ENCODE measurements at places on chromosomes 2 and 18. TPM values are rescaled to one million over a fixed set of nuclear protein-coding genes. Genes with fewer than 3 reads are reported as not detected.

- H3K4me3 ChIP-seq = peak overlapping the region; percentile 70
- H3K27me3 ChIP-seq = no peaks in the 10 kb centered on the region
- peak overlapping the region; percentile 55 for H3K27ac ChIP-seq
- H3K36me3 ChIP-seq = no peaks in the 10 kb centered on the region
- H3K4me1 ChIP-seq = peaks cover 12% of the 10 kb centered on the region
- DNase-seq = no peak
These were observed 446 bp downstream of the COPS9 start for GRCh38 chr2:240135706-240136012.

GRCh38 chr2:217793566-217794132, 209.1 kb downstream of the TNS1 start:
- H3K27ac ChIP-seq = no peak overlapping the region
- H3K36me3 ChIP-seq = no peaks in the 10 kb centered on the region
- DNase-seq = no peak
- H3K27me3 ChIP-seq = no peaks in the 10 kb centered on the region
- H3K4me1 ChIP-seq = peaks cover 5% of the 10 kb centered on the region
- H3K4me3 ChIP-seq = no peak overlapping the region

GRCh38 chr2:72431737-72432136, 284.1 kb upstream of the CYP26B1 start:
- H3K27ac ChIP-seq = no peak overlapping the region
- no peak overlapping the region for H3K4me3 ChIP-seq
- no peaks in the 10 kb centered on the region for H3K36me3 ChIP-seq
- H3K27me3 ChIP-seq = no peaks in the 10 kb centered on the region
- DNase-seq = no peak

DNA sequence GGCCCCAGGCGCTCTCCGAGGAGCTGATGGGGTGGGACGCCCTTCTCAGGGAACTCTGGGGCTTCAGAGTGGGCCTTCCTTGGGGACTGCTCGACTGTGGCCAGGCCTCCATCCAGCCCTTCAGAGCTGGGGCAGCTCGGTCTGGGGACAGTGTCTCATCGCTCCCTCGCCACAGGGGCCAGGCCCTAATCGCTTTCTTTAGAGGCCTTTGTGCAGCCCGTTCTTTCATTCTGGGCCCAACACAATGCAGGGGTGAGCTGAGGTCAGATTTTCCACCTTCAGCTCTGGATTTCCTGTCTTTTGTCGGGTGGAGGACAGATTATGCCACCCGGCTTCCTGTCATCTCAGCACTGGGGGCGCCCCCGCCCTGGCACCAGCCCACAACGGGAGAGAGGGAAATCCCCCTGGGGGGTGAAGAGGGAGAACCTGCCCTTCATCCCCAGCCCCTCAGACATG, 25.2 kb downstream of the MYCN start:
- H3K36me3 ChIP-seq = no peaks in the 10 kb centered on the region
- H3K27ac ChIP-seq = no peak overlapping the region
- no peak for DNase-seq
- no peaks in the 10 kb centered on the region for H3K4me1 ChIP-seq
- no peaks in the 10 kb centered on the region for H3K27me3 ChIP-seq

- no peaks in the 10 kb centered on the region for H3K4me1 ChIP-seq
- no peak overlapping the region for H3K27ac ChIP-seq
- no peaks in the 10 kb centered on the region for H3K27me3 ChIP-seq
- no peaks in the 10 kb centered on the region for H3K36me3 ChIP-seq
- no peak overlapping the region for H3K4me3 ChIP-seq
- no peak for DNase-seq
These were observed 310.7 kb upstream of the MYT1L start for GRCh38 chr2:2641541-2642410.

- H3K36me3 ChIP-seq = no peaks in the 10 kb centered on the region
- H3K4me3 ChIP-seq = peak overlapping the region; percentile 43
- H3K27me3 ChIP-seq = no peaks in the 10 kb centered on the region
- H3K4me1 ChIP-seq = no peaks in the 10 kb centered on the region
- no peak overlapping the region for H3K27ac ChIP-seq
- no peak for DNase-seq
These were observed 58.0 kb downstream of the FAM168B start for GRCh38 chr2:131035112-131035825.

- H3K4me1 ChIP-seq = no peaks in the 10 kb centered on the region
- DNase-seq = no peak
These were observed 121.1 kb upstream of the FIGN start for GRCh38 chr2:163856941-163857340.

The ALKAL2 gene
- total RNA-seq = 82.6 TPM

The BMP10 gene
- total RNA-seq = not detected

The GLB1L gene
- total RNA-seq = 20.7 TPM

The SOCS6 gene
- total RNA-seq = 19.0 TPM
